Stimulated activated CD8-positive, alpha-beta memory T cell treated with anti-CD3 and anti-CD28 coated beads, Interleukin-4, amount 100 ng/mL, for 1 hour (primary cell): ENCODE measurements at places on chromosomes 4 and X.

- DNase-seq, result no peak
These were observed 29.1 kb upstream of the TRO start for GRCh38 chrX:54891573-54891972.

GRCh38 chr4:87489678-87490077, 39.5 kb downstream of the SPARCL1 start:
- DNase-seq, result no peak

GRCh38 chr4:41815473-41815872, 66.9 kb upstream of the PHOX2B start:
- no peak for DNase-seq

DNA sequence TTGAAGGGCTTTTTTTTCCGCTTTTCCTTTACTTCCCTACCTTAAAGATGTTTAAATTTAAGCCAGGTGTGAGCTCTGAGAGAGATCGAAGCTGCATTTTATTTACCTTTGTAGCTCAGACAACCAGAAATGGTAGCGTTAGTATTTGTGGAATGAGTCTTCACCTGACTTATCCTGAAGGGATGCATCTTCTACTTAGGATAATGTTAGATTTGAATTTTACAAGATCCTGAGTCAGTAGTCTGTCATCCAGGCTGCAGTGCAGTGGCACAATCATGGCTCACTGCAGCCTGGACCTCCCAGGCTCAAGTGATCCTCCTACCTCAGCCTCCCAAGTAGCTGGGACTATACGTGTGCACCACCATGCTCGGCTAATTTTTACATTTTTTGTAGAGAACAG, 26.2 kb downstream of the TMSB4X start:
- no peak for DNase-seq

GRCh38 chr4:21134994-21135393, 434.7 kb downstream of the PACRGL start:
- DNase-seq, result no peak

DNA sequence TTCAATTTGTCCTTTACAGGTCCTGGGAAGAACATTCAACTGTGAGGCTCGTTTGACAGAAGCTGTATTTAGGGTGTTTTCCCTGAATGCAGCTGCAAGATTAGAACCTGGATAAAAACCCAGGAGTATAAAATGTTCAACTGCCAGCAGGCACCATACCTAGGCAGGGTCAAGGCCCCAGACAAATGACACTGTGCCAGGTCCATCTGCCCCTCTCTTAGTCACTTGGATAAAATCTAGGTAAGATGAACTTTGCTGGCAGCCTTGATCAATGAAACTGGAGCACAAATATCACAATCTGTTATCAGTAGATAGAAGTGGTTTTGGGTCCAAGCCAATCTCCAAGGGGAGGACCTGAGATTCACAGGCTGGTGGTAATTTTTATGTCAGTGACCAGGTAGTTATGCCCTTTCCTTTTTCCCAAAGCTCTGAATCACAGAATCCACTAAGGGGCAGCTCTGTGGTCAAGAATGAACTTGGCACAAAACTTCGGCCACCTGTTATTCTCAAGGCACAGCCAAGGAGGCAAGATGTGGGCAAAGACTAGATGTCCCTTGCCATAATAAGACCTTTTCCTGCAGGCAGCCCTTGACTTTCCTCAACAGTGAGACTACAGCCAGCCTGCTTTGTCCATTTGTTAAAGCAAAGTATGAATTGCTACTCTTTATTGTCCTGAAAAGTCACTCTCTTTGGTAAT, 501.0 kb downstream of the PPARGC1A start:
- no peak for DNase-seq

DNA sequence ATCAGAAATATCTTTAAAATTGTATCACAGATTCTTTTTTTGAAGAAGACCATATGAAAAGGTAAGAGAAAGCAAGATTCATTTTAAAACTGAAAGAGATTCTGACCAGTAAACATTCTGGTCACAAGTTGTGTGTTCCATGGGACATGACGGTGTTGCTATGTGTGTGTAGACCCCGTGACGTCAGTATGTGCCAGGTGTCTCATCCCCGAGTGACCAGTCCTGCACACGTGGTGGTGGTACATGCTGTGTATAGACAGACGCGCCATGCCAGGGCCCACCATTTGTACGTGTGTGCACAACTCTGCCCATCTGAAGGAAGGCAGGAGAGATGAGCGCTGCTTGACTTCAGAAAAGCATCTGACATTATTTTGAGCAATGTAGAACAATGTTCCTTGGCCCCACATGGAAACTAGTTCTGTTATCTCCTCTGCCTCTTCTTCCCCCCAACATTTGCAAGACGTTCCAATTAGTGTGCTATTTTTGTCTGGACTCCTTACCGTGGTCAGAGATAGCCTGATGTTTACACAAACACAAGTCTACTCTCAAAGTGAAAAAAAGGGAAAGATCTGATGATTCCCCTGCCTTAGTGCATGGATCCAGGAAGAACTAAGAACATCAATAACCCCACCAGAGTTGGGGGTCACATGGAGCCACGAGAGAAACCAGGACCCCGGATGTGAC, 51.2 kb downstream of the IRF2 start:
- no peak for DNase-seq
